ENCODE measurements at places on chromosomes 6 and 20. TPM values are rescaled to one million over a fixed set of nuclear protein-coding genes. Genes with fewer than 3 reads are reported as not detected.

DNA sequence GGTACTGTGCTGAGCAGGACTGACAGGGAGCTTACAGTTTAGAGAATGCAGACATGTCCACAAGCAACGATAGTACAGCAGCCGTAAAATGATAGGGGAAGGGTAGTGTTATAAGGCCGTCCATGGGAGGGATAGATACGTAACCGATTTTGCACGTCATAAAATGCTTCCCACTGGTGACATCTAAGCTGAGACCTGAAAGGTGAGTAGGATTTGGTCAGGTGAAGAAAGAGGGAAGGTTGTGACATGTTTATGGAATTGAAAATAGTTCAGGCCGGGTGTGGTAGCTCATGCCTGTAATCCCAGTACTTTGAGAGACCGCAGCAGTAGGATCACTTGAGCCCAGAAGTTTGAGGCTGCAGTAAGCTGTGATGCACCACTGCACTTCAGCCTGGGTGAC is 25.6 kb downstream of the SNX9 start:
- DNase-seq: no peak

GRCh38 chr20:1265226-1265915 is 723 bp upstream of the SNPH start:
- no peak for DNase-seq

DNA sequence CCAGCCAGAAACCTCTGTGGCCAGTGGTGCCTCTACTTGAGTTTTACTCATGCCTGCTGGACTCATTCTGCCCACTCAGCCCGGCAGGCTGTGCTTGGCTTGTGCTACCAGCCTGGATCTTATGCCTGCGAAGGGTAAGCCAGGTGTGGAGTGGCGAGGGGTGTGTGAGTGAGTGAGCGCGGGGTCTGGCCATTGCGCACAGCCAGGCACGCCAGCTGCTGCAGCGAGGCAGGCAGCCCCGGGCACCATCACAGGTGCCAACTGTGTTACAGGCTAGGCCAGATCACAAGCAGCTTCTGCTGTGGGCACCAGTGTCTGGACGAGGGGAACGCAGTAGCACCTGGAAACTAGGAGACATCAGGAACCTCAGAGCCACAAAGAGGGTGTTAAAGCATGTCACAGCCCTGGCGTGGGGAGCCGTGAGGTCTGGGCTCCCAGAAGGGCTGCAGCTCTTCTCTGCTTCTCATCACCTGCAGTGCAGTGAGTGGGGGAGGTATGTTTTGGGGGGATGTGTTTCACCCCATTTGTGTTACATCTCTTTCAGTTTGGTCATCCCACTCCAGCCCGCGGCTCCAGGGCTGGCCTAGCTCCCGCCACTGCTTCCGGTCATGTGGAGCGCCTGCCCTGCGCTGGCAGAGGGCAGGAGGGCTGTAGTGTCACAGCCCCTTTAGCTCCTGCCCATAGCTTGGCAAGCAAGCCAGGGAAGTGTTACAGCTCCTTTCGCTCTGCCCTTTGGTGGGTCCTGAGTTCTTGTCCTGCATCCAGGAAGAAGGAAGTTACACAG is 379.7 kb upstream of the IMPG1 start:
- DNase-seq: no peak

DNA sequence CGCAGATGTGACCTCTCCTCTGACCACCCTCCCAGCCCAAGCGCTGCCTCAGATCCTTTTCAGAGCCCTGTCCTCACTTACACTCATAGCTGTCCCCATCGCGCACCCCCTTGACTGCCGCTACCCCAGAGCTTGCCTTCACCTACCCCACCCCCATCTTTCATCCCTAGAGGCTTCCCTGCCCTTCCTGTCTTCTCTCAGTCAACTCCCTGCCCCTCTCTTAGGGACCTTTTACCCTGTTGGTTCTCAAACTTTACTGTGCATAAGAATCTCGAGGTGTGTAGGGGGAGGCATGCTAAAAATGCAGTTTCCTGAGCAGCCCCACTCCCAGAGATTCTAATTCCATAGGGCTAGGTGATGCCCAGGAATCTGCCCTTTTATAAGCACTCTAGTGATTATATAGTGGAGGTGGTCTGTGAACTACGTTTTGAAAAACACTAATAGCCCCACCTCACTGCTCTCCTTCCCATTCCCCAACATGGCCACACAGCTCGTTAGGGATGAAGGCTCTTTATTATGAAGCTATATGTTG is 725 bp downstream of the TM9SF4 start:
- no peak for DNase-seq

DNA sequence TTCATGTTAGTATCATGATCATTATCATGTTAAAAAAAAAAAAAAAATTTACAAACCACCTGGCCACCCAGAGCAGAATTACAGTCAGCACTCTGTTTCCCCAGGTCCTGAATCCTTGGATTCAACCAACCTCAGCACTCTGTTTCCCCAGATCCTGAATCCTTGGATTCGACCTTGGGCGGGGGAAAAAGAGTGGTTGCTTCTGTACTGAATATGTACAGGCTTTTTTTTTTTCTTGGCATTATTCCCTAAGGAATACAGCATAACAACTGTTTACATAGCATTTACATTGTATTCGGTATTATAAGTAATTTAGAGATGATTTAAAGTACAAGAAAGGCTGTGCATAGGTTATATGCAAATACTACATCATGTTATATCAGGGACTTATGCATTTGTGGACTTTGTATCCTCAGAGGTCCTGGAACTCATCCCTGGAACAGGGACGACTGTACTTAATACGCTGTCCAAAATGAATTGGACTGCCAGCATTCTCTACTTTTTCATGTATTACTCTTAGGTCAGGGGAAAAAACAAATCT is 31.2 kb downstream of the GCNT2 start:
- DNase-seq: no peak

DNA sequence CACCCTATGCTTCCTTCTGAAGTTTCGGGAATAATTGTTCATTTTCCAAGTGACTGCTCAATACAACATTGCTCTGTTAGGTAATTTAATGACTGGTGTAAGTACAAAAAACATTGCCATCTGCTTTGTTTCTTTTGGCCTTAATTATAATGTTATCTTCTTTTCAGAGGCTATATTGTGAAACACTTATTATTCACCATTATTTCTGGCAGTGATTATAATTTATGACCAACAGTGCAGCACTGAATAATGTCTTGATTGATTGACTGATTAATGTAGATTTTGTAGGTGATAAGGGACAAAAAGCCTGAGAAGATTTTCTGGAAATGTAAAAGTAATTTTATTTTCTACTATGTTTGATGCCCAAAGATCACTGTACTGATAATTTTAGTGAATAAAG is 377.7 kb downstream of the PLCB1 start:
- DNase-seq: no peak

GRCh38 chr6:100475554-100476320 is 11.0 kb upstream of the SIM1 start:
- no peak for DNase-seq

GRCh38 chr20:63690003-63690897 is 6.2 kb upstream of the TNFRSF6B start:
- DNase-seq: no peak

DNA sequence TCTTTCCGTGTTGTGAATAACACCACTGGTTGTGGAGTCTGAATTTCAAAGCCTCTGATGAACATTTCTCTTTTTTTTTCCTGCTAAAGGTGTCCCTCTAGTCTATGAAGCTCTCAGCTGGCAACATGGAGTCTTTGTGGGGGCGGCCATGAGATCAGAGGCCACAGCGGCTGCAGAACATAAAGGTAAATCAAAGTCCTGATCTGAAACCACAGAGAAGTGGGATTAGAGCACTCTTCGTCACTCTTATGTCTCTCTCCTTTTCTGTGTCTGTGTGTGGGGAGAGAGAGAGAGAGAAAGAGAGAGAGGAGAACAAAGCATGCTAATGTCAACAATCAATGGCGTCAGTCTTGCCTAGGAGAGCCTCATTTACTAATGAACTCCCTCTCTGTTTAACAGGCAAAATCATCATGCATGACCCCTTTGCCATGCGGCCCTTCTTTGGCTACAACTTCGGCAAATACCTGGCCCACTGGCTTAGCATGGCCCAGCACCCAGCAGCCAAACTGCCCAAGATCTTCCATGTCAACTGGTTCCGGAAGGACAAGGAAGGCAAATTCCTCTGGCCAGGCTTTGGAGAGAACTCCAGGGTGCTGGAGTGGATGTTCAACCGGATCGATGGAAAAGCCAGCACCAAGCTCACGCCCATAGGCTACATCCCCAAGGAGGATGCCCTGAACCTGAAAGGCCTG is 4.2 kb downstream of the PCK1 start:
- no peak for DNase-seq

GRCh38 chr6:25959890-25960536 is 2.6 kb upstream of the TRIM38 start:
- DNase-seq: no peak

DNA sequence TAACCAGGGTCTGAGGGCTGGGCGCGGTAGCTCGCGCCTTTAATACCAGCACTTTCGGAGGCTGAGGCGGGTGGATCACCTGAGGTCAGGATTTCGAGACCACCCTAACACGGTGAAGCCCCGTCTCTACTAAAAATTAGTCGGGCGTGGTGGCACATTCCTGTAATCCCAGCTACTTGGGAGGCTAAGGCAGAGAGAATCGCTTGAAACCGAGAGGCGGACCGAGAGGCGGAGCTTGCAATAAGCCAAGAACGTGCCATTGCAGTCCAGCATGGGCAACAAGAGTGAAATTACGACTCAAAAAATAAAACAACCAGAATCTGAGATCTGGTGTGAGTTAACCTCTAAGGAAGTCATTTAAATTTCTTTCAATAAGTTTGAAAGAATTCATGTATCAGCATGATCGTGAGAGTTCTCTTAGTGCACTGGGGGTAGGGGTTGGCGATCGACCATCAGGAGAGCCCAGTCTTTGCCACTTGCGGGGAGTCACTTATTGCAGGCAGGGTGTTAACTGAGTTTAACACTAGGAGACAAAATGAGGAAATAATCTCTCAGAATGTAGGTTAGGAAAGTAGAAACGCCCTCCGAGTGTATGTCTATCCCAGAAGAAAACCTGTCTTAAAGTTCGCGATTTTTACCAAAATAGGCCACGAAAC is 206.5 kb upstream of the ZNF184 start:
- DNase-seq: no peak

GRCh38 chr20:41249411-41250281 is 67.9 kb downstream of the ZHX3 start:
- DNase-seq: no peak

DNA sequence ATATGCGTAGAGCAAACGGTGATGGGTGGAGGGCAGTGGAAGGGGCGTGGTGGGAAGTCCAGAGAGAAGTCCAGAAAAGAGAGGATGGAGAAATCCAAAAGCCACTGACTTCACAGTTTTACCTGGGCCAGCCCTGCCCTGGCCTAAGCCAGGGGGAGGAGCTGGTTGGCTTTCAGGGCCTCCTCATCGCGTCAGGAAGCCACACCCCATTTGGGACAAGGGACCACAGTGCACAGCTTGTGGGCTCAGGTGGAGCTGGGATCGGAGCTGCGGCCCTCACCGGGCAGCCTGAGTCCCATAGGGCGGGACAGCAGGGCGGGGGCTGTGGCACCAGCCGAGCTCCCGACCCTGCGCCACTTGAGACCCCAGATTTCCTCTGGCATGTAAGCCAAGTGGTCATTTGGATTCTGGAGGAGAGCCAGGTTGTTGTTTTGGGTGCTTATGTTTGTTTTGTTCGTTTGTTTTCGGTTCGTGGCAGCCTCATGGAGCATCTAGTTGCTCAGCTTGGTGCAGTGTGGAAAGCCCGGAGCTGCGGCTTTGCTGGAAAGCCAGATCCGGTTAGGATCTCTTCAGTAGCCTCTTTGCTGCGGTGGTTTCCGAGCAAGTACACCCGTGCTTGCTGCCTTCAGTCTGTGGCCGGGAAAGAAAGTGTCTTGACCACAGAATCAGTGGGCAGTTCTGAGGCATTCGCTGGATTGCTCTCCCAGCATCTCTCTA is 42.2 kb downstream of the RIOK1 start:
- DNase-seq: no peak

- no peak for DNase-seq
Measured at GRCh38 chr6:89081129-89081422, 525 bp downstream of the PNRC1 start.

DNA sequence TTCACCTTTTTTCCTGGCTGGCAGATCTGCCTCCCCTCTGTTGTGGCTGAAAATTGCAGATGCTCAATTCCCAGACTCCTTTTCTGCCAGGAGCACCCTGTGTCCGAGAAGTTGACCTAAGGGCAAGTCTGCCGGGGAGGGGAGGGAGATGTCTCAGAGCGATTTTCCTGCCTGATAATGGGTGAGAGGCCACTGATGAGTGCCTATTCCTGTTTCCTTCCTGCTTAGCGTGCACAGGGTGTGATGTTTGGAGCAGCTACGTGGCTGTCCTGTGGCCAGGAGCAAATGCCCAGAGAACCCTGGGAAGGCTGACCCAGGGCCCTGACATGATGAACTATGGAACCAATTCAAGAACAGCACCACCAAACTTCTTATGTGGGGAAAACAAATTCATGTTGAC is 22.5 kb downstream of the SOX4 start:
- DNase-seq: no peak

DNA sequence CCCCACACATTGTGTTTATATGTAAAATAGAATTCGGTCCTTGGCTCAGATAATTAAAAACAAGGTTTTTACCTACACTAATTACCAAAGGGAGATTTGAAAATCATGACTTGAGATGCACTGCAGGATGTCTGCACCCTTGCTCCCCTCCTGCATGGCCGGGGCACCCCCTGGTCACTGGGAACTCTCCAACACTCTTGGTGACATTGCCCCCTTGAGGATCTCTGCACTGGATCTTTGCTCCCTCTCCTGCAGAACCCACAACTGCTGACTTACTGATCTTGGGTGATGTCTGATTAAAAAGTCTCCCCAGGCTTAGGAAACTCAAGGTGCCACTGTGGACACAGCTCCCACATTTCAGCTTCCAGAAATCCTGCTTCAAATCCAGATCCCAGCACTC is 17.1 kb upstream of the CSNK2A1 start:
- DNase-seq: no peak

- DNase-seq: no peak
Measured at GRCh38 chr20:52845044-52845443, 127.1 kb upstream of the TSHZ2 start.

GRCh38 chr6:31115941-31116560 is 1.5 kb downstream of the PSORS1C1 start:
- no peak for DNase-seq

DNA sequence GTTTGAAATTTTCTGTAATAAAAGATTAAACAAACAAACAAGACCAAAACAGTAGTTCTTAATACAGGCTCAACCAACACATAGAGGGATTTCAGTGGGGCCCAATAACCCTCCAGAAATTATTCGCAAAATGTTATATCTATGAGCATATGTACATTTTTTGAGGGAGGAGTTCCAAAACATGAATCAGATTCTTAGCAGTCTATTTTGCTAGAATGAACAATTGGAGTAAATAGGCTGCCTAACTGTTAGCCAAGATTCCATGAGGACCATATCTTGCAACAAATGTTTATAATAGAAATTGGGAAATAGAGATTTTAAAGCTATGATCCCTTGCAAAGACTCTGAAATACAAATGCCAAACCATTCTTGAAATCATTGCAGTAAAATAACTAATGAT is 186.3 kb downstream of the AKAP7 start:
- DNase-seq: no peak

- no peak for DNase-seq
Measured at GRCh38 chr6:148720406-148720805, 26.4 kb upstream of the UST start.

- no peak for DNase-seq
Measured at GRCh38 chr6:149450679-149451375, 34.0 kb downstream of the ZC3H12D start.

GRCh38 chr20:3180319-3180718 is 7.0 kb upstream of the LZTS3 start:
- DNase-seq: no peak

Gene POU5F1
- not detected for total RNA-seq

Gene NRSN1
- not detected for total RNA-seq

Gene CRISP3
- total RNA-seq: not detected

Gene RCAN2
- total RNA-seq: 4.3 TPM
